ENCODE measurements at places on chromosomes 4 and X.

- DNase-seq: no peak
Measured at GRCh38 chrX:45508454-45508853, 307.8 kb upstream of the DIPK2B start.

DNA sequence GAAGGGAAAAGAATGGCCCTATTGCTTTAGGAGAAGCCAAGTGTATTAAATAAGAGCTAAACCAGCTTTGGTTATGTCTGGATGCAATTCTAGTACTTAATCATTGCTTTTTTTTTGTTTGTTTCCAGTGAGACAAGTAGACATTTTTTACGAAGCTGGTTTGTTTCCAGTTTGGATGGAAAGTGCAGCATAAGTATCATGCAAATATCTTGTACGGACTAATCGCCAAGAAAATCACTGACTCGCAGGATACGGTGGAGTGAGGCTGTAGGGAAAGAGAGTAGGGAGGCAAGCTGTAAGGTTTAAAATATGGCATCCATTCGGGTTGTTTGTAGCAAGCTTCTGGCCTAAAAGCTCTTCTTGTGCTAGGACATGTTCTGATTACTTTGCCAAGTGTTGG lies 64.8 kb downstream of the HPGD start:
- DNase-seq: no peak

DNA sequence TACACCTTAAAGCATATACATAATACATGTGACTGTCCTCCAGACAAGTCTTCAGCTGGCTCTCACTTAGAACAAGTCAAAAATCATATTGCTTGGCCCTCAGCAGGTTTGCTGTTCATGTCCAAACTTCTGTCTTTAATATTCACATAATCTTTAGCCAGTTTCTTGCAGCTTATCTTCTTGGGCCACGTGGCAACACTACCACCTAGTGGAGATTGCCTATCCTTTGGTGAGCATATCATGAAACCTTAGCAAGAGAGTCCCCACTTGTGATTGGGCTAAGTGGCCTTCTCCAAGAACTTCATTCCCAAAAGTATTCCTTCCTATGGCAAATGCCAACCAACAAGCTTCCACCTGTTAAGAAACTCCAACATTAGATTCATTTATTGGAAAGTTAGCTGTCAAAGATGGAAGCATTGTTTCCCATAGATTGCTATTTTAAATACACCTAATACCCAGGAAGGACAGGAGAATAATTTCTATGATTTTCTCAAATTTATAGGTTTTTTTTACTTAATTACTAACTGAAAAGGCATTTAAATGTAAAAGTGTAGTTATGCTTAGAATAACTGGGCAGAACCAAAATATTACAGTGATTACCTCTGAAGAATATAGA lies 231.9 kb upstream of the INTU start:
- DNase-seq: peak; percentile 59

GRCh38 chr4:8708401-8709021 lies 115.9 kb downstream of the CPZ start:
- no peak for DNase-seq

DNA sequence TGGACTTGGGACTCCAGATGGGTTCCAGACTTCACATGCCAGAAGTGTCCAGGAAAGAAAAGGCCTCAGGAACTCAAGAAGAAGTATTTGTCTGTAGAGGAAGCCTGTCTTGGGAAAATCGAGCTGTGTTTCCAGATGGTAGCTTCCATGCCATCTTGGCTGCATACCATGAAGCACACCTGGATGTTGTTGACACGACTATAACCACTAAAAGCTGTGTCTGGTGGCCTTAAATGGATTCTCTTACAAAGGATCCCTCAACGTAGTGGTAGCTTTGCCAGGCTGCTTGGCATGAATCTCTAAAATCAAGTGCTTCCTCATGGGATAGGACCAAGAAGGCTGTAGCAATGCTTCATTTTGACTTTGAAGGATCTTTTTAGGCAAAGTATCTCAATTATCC lies 313.4 kb upstream of the BOD1L1 start:
- DNase-seq: no peak

GRCh38 chr4:137602436-137602835 lies 70.1 kb upstream of the PCDH18 start:
- no peak for DNase-seq

- DNase-seq: no peak
Measured at GRCh38 chr4:188624370-188624769, 485.1 kb downstream of the TRIML1 start.

DNA sequence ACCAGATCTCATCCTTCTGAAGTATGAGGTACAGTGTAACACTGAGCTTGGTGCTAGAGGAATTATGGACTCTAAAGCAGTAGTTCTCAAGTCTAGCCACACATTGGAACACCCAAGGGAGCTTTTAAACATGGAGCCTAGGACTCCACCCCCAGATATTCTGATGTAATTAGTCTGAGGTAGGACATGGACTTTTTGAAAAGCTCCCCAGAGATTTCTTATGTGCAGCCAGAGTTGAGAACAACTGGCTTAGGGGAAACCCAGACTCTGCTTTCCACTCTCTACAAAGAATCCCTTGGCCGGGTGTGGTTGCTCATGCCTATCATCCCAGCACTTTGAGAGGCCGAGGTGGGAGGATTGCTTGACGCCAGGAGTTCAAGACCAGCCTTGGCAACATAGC lies 11.6 kb upstream of the GDPD2 start:
- peak; percentile 19 for DNase-seq

GRCh38 chrX:46635186-46635585 lies 61.6 kb downstream of the CHST7 start:
- no peak for DNase-seq

DNA sequence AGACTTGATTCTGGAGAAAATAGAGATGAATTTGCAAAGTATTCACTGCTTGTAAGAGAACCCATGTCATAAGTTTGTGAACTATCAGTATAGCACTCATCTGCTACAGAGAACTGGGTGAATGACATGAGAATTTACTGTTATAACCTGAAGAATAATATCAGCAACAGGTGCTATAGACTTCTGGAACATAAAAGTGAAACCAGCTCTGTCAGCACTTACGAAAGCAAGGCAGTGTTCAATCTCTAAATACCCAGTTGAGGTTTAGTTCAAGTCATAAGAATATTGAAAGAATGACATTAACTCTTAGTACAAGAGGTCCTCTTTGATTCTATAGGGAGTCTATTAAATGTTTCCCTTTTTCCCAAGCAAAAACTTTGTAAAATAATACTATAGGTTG lies 232.9 kb upstream of the ANKRD50 start:
- no peak for DNase-seq

- DNase-seq: no peak
Measured at GRCh38 chrX:102129473-102129872, 4.0 kb downstream of the TCEAL2 start.

- no peak for DNase-seq
Measured at GRCh38 chrX:9912351-9913145, 54.6 kb upstream of the CLDN34 start.

GRCh38 chr4:102169345-102169744 lies 175.9 kb downstream of the SLC39A8 start:
- no peak for DNase-seq

GRCh38 chrX:132751063-132751690 lies 207.3 kb downstream of the HS6ST2 start:
- DNase-seq: no peak

GRCh38 chrX:41406201-41406600 lies 40.9 kb upstream of the NYX start:
- no peak for DNase-seq

DNA sequence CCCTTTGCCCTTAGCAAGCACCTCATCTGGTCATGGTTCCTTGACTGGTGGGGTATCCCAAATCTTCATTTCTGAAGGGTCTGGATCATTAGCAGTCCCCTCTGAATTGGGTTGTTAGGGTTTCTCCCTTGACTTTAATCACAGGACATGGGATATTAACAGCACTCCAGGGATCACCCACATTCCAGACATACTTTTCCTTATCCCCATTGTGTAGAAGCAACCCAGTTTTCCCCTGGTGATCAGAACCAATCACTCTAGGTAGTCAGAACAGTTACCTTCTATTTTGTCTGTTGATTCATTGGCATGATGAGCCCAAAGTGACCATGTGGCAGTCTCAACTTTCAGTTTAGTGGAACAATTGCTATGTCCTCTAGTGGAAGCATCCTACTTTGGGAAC lies 29.1 kb upstream of the GRSF1 start:
- DNase-seq: no peak

- DNase-seq: no peak
Measured at GRCh38 chr4:10129196-10130177, 12.9 kb upstream of the WDR1 start.

GRCh38 chrX:133417364-133417763 lies 2.1 kb upstream of the GPC4 start:
- no peak for DNase-seq

DNA sequence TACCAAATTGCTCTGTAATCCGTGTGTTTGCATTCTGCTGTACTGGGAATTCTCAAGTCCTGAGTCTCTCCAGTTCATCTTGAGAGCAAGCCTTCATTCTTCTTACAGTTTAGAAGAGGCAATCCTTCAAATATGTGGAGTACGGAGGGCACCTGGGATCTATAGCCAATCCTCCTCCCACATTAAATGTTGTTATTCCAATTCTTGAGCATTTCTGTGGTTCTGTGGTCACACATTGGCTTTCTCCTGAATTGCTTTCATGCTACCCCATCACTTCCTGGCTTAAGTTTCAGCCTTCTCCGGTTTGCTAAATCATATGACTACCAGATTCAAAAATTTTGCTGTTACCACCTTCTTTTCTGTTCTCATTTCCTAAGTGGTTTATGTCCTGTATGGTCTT lies 611.1 kb downstream of the PCDH19 start:
- DNase-seq: no peak

DNA sequence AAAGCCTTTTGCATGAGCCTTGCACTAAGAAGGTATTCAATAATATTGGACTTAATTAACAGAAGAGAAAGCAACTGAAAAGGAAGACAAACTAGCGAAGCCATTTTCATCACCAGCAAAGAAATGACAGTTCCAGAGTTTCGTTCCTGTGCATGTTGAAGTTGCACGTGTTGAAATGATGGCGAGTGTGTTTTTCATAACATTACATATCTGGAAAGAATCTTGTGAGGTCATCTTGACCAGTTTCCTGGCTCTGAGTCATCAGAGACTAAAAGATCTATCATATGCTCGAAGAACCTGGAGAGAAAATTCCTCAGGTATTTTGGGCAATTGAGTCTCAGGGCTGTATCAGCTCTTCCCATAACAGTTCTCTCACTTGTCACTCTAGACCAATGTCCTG lies 106.2 kb upstream of the MAML3 start:
- no peak for DNase-seq

GRCh38 chrX:16654093-16654492 lies 4.1 kb downstream of the S100G start:
- no peak for DNase-seq

GRCh38 chr4:133081246-133081645 lies 67.8 kb upstream of the PCDH10 start:
- DNase-seq: no peak

- no peak for DNase-seq
Measured at GRCh38 chr4:104870495-104871233, 276.0 kb upstream of the TET2 start.

DNA sequence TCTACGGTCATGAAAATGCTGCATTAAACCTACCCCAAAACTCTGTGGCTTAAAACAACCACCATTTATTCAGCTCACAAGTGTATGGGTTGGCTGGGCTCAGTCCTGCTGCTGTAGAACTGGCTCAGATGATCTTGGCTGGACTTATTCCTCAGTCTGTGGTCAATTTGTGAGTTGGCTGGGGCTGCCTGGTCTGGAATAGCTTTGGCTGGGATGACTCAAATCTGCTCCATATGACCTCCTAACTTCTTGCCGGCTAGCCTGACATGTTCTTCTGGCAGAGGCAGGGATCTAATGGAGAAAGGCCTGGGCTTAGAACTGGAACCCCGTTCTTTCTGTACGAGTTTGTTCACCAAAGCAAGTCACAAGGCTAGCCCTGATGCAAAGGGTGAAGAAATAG lies 71.7 kb downstream of the CFAP299 start:
- no peak for DNase-seq

GRCh38 chr4:79255793-79256192 lies 70.1 kb downstream of the NAA11 start:
- no peak for DNase-seq

DNA sequence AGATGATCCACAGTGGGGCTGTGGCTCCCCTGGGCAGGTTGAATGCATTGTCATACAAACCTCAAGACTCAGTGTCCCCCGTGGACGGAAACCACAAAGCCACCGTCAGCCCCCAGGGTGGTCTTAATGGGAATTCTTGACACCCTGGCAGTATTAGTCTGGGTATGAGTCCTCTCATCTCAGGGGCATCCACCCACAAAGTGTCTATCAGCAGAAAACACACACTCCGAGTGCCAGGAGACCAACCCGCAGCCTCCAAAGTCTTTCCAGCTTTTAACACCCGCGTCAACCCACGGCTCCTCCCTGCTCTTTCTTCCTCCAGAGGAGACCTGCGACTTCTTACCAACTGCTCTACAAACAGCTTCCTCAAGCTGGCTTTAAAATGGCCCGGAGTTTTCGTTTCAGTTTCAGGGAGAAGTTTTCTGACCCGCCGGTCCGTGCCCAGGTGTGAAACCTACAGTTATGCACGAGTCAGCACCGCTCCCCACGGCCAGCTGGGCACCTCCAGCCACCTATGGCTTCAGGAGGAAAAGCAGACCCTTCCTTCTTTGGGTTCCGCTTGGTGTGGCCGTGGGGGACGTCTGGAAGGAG lies 14.4 kb upstream of the ASMTL start:
- peak; percentile 44 for DNase-seq

DNA sequence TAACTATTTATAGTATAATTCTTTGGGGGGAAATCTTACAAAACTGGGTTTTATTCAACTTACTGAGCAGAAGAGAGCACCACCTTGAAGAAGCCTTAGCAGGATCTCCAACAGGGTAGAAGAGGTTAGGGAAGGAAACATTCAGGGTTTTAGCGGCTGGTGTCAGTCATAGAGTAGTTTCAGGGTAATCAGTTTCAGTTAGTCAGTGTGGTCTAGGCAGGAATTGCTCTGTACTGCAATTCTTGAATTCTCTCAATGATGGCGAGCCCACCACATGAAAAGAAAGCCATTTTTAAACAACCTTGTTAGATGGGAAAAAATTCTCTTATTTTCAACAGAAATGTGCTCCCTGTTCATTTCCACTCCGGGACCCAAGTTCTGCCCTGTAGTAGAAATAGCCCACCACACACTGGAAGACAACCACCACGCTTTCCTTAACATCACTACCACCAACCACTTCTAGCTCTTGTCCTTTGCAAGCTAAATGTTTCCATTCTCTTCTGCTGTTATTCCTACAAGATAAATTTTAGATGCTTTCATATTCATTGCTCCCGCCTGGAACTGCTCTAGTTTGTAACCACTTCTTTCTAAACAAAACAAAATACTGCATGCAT lies 25.9 kb downstream of the COL25A1 start:
- no peak for DNase-seq

DNA sequence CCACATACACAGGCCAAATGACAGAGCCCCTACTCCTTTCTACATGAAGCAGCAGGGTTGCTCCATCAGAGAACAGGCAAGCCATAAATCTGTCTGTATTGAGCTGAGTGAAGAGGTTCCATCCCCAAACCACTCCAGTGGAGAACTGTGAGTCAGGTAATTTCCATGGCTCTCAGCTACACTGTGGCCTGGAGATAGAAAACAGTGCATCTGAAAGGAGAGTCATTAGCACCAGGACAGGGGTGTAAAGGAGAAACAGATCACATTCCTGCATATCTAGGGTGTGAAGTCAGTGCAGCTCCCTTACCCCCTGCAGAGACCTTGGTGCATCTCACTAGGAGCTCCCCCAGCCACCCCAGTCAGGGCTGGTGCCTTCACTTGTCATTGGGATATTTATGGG lies 314.7 kb downstream of the CHIC1 start:
- no peak for DNase-seq
